LHCN-M2 (cell line): ENCODE measurements at places on chromosomes 2 and 18.

- DNase-seq, result no peak
Measured at GRCh38 chr18:39037925-39038324, 1472.3 kb upstream of the CELF4 start.

GRCh38 chr2:223865124-223865523 lies 27.7 kb upstream of the AP1S3 start:
- no peak for DNase-seq

- DNase-seq, result no peak
Measured at GRCh38 chr2:46001741-46002506, 295.3 kb upstream of the EPAS1 start.

GRCh38 chr2:16336491-16336890 lies 329.1 kb downstream of the CYRIA start:
- DNase-seq, result no peak

GRCh38 chr2:219957820-219958219 lies 330.4 kb downstream of the SLC4A3 start:
- no peak for DNase-seq

- no peak for DNase-seq
Measured at GRCh38 chr18:9856092-9856491, 29.7 kb upstream of the TXNDC2 start.

- DNase-seq, result peak; percentile 88
Measured at GRCh38 chr18:3453540-3454364, 3.8 kb downstream of the TGIF1 start.

DNA sequence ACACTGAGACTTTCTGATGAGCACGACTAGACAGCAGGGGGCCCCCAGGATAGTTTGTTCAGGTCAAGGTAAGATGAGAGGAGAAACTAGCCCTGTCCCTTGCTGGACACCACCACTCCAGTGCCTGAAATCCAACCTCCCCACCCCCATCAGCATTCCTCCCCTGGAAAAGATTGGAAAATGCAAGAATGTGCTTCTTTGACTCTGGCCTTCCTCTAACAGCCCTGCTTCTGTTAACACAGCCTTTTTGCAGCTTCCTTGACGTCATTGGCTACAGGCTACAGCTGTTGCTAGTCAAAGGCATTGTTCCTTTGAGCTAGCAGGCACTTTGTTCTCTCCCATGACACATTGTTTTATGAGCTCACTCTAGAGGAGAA lies 20.1 kb upstream of the LTBP1 start:
- DNase-seq, result peak; percentile 72
